ENCODE measurements at places on chromosomes 2 and 18.

GRCh38 chr18:70319187-70319586, 30.3 kb downstream of the SOCS6 start:
- DNase-seq = no peak

DNA sequence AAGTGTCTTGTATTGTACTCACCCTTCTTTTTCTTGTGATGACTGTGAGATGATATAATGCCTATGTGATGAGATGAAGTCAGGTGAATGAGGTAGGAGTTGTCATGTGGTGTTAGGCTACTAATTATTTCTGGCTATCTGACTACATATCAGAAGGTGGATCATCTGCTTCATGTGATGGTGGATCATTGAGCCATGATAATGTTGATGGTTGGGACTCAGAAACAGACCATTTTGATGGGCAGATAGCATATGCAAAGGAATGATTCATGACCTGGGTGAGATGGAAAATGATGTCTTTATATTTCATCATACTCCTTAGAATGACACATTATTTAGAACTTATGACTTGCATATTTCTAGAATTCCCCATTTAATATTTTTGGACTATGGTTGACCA, 19.5 kb downstream of the ANKRD30B start:
- DNase-seq = no peak

GRCh38 chr2:181308766-181309515, 148.2 kb upstream of the ITGA4 start:
- no peak for DNase-seq

- DNase-seq = no peak
Measured at GRCh38 chr2:123916531-123916930, 108.6 kb upstream of the CNTNAP5 start.

DNA sequence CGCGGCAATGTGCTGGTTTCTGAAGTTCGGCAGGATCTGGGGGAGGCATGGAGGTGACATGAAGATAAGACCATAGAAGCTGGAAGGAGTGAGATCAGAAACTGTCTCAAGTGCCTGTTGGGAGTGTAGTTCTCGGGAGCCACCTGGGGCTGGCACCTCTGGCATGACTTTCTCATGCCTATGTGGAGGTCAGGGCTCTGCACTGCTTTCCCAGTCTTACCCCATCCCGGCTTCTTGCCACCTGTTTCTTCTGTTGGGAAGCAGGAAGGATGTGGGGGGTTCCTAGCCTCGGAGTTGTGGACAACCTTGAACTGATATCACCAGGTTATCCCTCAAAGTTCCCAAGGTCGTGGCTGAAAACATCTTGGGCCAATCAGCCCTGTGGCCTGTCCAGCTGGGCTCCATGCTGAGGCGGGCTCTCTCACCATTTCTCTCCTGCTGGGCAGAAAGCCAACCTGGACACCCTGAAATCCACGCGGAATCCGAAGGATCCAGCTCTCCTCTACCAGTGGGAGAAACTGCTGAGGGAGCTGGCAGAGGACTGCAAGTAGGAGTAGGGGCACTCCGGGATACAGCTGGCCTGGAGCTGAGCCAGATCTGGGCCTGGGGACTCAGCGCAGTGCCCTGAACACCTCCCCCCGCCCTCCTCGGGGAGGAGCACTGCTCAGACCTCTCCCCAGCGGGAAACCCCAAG, 42.5 kb downstream of the FER1L5 start:
- no peak for DNase-seq

DNA sequence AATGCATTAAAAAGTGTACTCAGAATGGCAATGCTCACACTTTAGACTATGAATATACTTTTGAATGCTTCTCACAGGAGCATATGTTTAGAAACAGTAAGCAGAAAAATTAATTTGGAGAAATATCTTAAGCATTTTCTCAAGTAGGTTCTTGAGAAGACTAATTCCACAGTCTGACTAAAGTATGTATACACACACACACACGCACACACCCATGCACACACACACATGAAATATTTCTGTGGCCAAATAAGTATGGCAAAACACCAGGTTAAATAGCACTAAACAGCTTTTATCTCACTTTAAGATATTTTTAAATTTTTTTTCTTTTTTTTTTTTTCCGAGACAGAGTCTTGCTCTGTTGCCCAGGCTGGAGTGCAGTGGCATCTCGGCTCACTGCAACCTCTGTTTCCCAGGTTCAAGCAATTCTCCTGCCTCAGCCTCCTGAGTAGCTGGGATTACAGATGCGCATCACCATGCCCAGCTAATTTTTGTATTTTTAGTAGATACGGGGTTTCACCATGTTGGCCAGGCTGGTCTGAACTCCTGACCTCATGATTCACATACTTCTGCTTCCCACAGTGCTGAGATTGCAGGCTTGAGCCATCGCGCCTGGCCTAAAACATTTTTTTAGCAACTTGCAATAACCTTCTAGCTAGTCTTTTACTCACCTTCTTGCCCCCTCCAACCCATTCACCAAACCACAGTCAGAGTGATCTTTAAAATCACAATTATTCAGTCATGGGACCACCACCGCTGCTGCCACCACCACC, 67.5 kb upstream of the SCG2 start:
- no peak for DNase-seq

DNA sequence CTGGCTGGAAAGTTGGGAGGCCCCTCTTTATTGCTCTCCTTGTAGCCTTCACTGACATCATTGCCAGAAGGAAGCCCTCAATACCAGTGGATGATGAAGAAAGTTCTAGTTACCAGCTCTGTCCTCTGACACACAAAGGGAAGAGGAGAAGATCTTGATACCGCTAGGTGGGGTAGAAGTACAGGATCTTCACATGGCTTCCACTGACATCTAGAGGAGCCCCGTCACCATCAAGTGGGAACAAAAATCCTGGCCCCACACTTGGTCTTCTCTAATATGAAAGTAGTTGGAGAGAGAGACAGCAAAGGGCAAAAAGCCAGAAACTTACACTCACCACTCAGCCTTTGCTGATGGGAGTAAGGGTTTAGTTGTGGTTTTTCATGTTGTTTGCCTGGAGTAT, 12.4 kb downstream of the XIRP2 start:
- DNase-seq = no peak

DNA sequence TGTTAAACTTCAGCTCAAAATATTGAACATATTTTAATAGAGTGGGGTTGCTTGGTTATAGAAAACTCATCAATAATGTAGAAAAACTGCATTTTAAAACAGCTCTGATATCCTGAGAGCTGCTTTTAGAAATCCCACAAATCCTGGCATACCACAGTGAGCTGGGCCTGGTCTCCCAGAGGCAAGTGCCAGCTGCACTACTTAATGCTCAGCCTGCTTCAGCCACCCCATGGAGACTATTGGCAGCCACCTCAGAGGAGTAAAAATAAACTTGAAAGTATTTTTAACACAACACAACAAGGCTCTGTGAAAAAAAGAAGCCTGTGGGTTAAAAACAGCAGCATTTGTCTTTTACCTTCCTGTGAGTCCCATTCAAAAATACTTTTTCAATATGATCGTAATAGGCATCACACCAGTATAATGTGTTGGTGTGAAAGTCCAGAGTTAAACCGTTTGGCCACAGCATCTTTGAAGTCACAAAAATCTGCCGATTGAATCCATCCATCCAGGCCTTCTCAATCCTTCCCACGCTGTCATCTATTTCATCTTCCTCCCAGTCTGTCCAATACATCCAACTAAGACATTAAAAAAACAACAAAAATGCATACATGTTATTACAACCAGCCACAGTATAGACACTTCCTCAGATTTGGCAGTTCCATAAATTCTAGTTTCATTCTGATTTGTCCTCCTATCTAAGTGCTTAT, 1115.3 kb downstream of the LRP1B start:
- DNase-seq = no peak

- no peak for DNase-seq
Measured at GRCh38 chr18:35968278-35968880, 4.1 kb upstream of the RMP24 start.

GRCh38 chr2:221961561-221961960, 337.2 kb downstream of the PAX3 start:
- DNase-seq = no peak

- DNase-seq = no peak
Measured at GRCh38 chr2:185050804-185051203, 452.5 kb downstream of the ZNF804A start.

GRCh38 chr2:160063879-160064612, 1.6 kb upstream of the PLA2R1 start:
- DNase-seq = no peak

DNA sequence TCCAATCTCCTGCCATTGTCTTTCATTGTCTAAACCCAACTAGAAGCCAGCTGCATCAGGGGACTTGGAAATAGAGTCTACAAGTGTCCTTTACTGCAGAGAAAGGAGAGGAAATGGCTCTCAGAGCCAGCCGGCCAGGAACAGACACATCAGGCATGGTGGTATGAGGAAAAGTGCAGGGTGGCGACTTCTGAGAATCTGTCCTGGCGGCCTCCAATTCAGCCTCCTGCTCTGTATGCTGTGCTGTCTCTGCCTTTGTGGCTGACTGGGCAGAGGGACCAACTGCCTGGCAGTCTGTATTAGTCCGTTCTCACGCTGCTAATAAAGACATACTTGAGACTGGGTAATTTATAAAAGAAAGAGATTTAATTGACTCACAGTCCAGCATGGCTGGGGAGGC, 36.8 kb upstream of the AQP4 start:
- DNase-seq = no peak

GRCh38 chr2:147482111-147482895, 362.5 kb upstream of the ACVR2A start:
- DNase-seq = no peak

- DNase-seq = no peak
Measured at GRCh38 chr2:241203218-241204009, 14.9 kb downstream of the ANO7 start.

DNA sequence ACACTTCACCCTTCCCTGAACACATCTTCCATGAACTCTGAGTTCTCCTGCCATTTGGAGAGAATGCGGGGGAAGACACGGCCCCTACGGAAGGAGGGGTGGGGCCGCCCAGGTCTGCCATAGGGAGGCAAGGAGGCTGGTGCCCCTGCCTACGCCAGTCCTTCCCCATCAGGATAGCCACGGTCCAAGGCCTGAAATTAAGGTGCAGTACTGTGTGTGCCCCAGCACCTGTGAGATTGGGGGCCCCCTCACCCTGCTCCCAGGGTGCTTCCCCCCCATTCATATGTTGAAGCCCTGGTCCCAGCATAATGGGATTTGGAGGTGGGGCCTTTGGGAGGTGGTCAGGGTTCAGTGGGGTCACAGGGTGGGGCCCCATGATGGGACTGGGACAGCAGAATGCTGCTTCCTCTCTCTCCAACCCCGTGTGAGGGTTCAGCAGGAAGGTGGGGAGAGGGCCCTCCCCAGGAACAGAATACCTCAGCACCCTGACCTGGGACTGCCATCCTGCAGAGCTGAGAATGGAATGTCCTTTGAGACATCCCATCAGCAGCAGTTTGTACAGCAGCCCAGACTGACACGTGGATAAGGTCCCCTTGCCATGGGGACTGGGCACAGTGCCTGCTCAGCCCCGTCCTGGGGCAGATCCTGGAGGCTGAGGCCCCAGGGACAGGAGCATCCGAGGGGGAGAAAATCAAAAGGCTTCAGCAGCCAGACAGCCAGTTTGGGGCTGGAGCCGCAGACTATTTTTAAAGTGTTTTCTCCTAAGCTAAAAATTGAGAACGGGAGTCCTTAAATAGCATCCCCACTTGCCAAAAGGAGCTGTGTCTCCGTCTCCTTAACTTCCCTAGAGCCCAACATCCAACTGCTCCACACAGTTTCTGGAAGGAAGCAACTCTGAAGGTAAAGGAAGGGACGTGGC, 105.1 kb downstream of the NDUFA10 start:
- no peak for DNase-seq

GRCh38 chr18:60984510-60984909, 348.7 kb upstream of the CDH20 start:
- DNase-seq = no peak
